ENCODE measurements at places on chromosomes 16 and 17.

GRCh38 chr17:30341703-30342249 is 7.9 kb upstream of the TMIGD1 start:
- DNase-seq, result no peak

- DNase-seq, result no peak
Observed at GRCh38 chr16:15897834-15898254, 9.4 kb upstream of the CEP20 start.

DNA sequence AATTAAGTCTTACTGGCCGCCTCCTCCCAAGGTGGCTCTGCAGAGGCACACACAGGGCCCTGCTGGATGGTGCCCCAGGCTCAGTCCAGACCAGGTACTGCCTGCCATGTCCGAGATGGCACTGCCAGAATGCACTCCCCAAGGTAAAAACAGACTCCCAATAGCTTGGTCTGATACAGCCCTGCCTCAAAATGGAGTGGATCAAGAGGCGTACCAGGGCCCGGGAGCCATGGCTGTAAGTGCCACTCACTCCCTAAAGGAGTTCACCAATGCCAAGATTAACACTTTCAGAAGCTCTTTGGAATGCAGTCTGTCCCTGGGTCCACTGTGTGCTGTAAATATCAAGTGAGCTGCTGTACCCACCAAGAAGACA is 576 bp upstream of the MYO18A start:
- DNase-seq, result no peak

DNA sequence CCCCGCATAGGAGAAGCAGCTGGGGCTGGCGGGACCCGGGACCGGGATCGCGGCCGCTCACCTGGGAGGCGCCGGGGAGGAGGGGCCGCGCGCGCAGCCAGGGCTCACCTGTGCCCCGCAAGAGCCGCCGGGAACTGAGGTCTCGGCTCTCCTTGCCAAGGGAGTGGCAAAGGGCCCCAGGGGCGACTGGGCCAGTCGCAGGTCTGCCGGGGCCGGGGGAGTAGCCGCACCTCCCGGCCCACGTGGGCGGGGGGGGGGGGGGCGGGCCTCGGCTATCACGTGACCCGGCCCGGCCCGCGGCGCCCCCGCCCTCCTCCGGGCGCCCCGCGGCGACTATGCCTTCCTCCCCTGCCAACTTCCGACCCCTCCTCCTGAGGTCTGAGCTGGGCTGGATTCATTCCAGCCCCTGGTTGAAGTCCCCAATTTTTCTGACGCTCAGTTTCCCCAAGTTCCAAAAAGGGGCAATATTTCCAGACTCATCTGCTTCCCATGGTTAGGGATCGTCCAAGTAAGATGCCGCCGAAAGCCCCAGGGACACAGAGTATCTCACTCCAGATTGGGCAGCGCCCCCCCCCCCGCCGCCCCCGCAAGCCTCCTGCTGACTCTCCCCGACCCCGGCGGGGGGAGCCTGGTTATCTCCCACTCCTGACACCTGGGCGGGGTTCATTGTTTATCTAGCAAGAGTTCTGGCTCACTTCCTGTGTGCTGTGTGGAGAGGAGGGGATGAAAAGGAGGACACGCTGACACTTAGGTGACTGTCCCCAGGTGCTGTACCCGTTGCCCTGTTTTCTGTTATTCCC is at the start of gene TMC6:
TSS of gene TMC6 (minus strand) at position 205 of the 800 bp plus-strand sequence. CDS start 1,923 bp downstream, outside the sequence.
- no peak for DNase-seq

GRCh38 chr16:81595629-81596292 is 151.2 kb downstream of the CMIP start:
- no peak for DNase-seq

Measured in SJSA1 (cell line).